Sciatic nerve (tissue), 2 donors: ENCODE measurements at places on chromosomes 12 and 14.

GRCh38 chr12:85277900-85278597 is 2.0 kb upstream of the ALX1 start:
- DNase-seq, result no peak

DNA sequence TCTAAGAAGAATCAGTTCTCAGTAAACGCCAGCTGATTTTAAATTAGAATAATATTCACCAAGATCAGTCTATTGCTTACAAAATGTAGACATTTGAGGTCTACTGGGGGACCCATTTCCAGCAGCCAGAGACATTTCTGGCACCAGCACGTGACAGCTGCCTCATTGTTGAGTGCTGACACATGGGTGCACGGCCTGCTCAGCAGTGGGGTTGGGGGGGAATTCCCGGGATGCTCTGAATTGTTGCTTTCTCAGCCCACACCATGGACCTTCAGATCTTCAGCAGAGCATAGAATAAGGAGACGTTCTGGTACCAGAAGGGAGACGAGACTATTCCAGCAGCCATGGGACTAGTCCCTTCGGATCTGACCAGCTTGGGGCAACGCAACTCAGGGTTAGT is 18.3 kb downstream of the PLEKHG7 start:
- no peak for DNase-seq

DNA sequence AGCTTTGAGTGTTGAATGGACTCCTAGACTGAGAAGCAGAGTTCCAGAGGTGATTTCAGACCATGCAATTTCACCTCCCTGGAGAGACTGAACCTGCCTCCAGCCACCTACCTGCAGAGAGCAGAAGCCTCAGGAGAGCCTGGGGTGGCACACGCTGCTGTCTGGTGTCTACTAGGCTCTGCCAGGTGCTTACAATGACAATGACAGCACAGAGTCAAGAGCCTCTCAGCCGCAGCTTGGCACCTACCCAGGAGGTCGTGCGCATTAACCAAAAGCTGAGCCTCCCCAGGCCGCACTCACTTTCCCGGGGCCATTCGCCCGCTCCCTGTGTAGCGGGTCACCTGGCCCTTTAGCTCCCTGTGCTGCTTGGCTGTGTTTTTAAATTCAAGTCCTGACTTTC is 63.2 kb downstream of the TESC start:
- DNase-seq, result no peak

- no peak for DNase-seq
Measured at GRCh38 chr14:26820138-26820537, 222.3 kb upstream of the NOVA1 start.

DNA sequence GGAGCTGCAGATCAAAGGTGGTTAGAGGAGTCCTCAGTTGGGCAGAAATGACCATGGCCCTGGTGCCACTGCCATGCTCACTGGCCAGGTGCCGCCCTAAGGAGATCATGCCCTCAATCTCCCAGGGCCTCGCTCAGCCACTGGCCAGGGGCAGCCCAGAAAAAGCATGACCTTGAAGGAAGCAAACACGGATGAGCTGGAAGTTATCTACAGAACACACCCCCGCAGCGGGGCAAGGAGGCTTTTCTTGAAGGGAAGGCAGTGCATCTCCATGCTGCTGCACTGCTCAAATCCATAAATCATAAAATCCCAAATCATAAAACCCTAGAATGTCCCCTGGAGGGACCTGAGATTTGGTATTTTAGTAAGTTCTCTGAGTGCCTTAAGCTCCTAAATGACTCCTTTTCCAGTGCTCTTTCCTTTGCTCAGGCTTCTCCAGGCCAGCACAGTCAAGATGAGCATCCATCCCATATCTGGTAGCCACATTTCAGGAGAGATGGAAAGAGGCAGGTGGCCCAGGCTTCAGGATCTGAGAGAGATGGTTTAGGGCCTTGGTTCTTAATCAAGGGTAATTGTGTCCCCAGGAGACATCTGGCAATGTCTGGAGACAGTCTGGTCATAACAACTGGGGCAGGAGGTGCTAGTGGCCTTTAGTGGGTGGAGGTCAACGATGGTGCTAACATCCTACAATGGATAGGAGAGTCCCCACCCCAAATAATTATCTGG is 217.3 kb downstream of the RBM19 start:
- no peak for DNase-seq
